ENCODE measurements at places on chromosomes 4 and X.

GRCh38 chr4:71382900-71383560, 44.2 kb downstream of the SLC4A4 start:
- no peak for DNase-seq

GRCh38 chrX:22366166-22366702, 93.5 kb downstream of the CBLL2 start:
- DNase-seq: no peak

DNA sequence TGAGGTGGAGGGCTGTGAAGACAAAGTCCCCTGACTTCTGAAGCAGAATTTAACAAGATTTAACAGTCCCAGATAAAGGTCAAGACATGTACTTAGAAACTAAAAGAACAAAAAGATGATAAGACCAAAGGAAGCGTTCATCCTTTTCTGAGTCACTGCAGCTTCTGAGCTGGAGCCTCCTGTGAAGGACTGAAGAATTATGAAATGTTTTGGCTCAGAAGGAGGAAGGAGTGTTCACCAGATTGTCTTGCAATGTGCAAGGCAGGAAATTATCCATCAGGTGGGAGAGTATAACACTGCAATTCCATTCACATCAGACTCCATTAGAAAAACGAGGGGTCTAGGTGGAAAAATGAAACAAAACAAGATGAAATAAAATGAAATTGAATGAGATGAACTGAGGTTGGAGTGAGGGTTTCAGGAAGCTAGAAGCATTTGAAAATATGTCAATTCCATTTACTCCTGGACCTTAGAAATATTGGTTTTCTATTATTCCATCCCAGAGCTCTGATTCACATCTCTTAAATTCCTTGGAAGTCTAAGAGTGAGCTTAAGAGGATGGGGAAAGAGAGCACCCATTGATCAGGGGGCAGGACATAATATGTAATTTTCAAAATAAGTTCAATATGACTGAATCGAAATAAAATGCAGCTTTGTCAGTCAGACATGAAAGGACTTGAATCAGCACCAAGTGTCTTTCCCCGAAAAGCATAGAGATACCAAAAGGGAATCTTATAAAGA, 186.1 kb upstream of the LNX1 start:
- peak; percentile 76 for DNase-seq

DNA sequence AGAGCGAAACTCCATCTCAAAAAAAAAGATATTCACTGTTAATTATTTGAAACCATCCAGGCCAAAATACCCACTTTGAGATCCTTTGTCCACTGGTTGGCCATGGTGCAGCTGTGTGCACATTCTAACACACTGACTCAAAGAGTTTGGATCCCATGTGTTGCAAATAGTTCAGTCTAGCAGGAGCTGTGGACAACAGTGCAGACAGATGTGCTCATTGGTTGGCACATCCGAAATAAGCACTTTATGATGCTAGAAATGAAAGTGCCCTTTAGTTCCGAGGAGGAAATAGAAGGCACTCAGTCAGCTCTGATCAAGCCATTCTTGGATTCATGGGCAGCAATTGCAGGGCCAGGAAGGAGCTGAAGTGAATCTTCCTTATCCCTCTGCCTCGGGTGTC, 63.0 kb upstream of the TMEM150C start:
- no peak for DNase-seq

DNA sequence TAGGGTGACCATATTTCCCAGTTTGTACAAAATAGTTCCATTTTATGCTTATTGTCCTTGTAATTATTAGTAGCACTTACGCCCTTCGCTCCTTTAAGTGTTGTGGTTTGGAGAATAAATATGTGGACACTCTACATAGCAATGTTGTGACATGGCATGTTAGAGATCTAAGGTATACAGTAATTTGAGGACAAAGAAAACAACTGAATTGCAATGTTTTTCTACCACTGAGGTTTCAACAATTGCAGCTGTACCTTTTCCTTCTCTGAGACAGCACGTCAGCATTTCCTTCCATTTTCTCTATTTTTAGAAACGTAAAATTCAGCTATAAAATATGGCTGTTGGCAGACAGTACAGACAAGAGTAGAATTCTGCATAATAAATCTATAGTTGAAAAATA, 323.1 kb downstream of the MAPK10 start:
- no peak for DNase-seq

DNA sequence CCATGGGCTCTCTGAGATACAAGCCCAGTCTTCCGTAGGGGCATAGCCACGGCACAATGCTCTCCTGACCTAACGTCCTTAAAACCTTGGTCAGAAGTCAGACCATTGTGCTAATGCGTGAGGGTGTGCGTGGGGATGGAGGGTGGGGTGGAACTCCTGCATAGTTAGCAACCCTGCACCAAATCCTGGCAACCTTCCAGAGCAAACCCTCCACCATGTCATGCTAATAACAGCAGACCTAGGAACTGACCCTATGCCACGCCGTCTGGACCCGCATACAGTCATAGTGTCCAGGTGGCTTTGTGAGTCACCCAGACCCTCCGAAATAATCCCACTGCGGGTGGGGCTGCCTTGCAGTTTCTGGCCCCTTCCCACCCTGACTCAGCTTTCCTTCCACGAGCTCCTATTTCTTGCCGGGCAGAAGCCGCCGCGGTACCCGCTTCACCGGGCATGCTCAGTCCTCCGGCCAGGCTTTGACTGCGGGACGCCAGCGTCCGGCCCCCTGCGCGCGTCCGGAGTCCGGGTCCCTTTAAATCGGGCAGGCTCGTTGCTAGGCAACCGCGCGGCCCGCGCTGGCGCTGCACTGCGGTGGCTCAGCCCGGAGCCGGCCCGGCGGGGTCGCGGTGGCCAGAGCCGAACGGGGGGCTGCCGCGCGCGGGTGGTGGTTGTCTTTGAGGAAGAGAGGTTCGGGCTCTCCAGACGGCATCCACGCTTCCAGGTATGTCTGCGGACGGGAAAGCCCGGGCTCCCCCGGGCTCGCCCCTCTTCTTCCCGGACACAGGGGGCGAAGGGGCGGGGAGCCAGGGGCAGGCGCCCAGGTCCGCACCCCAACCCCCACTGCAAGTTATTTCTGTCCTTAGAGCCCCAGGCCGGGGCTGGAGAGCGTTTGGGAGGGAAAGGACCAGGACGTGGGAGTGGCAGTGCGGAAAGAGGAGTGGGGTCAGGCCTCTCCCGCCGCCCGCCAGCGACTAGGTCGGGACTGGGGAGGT, at the start of gene CCDC160:
Gene CCDC160 (plus strand): TSS at position 557 of the 989 bp plus-strand sequence. CDS start 7,619 bp downstream, outside the sequence.
- peak; percentile 6 for DNase-seq

DNA sequence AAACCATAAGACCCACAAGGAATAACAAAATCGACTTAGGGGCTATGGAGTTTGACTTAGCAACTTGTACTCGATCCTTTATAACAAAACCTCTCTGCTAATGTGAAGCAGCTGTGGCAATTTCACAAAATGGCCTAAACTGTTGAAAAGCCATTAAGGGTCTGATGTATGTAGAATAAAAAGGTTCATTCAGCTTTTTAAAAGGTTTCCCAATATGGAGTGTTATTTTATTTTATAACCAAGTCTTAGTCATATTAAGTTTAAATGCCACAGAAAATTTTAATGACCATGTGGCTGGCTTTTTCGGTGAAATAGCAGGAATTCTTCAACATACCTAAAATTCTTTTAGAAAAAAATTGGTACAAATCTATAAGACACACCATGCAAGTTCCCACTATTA, 291.8 kb upstream of the HAND2 start:
- no peak for DNase-seq

DNA sequence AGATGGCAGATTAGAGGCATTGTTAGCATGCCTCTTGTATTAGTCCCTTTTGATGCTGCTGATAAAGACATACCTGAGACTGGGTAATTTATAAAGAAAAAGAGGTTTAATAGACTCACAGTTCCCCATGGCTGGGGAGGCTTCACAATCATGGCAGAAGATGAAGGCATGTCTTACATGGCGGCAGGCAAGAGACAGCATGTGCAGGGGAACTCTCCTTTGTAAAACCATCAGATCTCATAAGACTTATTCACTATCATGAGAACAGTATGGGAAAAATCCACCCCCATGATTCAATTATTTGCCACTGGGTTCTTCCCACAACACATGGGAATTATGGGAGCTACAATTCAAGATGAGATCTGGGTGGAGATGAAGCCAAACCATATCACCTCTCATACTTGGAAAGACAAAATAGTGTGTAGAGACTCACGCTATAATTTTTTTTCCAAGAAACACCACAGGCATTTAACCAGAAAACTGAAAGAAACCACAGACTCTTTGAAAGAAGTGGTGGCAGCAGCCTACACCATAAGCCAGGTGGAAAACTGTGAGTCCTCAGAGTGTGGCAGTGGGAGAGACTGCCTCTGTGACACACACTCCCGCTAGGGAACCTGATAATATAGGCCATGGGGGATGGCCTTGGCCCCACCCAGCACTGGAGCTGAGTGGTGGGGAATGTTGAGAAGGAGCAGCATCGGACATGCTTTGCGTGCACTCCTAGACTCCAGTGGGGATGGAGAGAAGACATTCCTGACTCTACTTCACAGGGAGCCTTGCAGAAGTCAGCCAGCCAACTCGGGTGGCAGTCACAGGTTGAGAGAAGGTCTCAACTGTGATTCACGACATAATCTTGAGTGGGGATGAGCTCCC, 51.5 kb downstream of the SLC2A9 start:
- DNase-seq: no peak

DNA sequence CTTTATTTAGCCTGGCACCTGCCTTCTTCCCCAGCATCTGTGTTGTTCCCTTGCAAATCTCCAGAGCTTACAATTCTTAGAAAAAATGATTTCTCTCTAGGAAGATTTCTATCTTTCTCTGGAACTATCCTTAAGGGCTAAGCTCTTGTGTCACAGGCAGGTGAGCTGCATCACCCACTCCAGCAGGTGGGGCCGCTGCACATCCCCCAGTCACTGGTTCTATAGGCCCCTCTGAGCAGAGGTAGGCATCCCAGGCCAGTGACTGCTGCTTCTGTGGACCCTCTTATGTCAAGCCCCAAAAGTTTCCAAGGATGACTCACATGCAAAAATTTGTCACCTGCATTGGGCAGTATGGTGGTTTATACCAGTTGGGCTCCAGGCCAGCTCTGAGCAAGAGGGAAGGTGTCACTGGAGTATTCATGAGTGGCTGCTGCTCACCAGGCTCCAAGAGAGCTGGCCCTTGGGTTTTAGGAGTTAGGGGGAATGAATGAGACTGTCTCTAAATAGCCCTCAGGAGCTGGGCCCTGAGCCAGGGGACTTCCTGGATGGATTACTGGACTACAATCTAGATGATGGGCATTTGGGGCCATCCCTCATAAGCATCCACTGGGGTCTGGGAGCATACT, 208.1 kb upstream of the EOLA2 start:
- DNase-seq: no peak

GRCh38 chr4:83125738-83126141, 11.2 kb upstream of the PLAC8 start:
- DNase-seq: no peak

GRCh38 chr4:55409468-55410171, 13.9 kb downstream of the TMEM165 start:
- DNase-seq: no peak

DNA sequence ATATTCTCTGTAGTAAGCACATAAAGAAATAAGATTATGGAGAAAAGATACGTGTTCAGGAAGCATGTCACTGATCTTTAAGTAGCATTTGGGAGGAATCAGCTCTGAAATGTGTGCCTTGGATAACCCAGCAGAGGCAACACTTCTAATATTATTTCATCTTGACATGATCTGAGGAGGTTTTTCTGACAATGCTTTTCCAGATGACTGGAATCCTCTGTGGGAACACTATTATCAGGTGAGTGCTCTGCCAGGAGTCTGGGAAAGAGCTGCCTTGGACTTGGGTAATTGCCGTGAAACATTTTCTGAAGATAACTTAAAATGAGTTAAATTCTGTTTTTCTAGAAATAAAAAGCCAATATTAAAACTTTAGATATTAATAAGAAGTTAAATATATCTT, 78.2 kb upstream of the QRFPR start:
- no peak for DNase-seq

GRCh38 chr4:155809835-155810234, 51.0 kb downstream of the GUCY1B1 start:
- DNase-seq: peak; percentile 71

GRCh38 chrX:47480576-47480975, 2.4 kb downstream of the ZNF41 start:
- no peak for DNase-seq

DNA sequence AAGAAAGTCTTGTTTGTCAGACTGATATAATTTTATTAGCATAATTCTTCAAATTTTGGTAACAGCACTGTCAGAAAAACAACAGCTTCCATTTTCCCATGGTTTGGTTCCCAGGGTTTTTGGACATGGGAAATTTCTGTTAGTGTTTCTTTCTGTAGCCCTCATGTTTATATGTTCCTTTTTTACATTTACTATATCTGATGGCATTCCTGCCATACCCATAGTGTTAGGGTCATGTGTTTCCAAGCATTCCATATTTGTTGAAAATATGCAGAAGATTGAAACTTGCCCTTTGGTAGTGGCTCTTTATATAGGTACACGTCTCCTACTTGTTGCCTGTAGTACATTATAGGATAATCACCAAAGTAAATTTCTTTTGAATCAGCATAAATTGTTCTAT, 65.8 kb downstream of the PDLIM5 start:
- DNase-seq: no peak

- DNase-seq: no peak
Observed at GRCh38 chrX:130539721-130540321, 138.0 kb downstream of the RBMX2 start.

DNA sequence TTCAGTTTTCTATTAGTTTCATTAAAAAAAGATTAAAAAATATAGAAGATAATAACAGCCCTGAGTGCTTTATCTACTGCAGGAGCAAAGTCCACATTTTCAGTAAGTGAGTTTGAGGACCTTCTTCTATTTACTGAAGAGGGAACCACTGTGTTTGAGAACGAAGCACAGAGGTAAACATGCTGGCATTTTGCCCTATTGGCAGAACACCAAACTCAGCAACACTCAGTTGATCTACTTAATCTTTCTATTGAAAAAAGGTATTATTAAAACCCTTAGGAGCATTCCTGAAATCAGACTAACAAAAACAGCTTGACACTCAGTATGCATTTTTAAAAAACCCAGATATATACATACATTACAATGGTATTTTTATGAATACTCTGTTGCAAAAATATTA, 1496.7 kb downstream of the TECRL start:
- DNase-seq: no peak

- no peak for DNase-seq
Observed at GRCh38 chr4:123449780-123450179, 53.2 kb downstream of the SPRY1 start.

DNA sequence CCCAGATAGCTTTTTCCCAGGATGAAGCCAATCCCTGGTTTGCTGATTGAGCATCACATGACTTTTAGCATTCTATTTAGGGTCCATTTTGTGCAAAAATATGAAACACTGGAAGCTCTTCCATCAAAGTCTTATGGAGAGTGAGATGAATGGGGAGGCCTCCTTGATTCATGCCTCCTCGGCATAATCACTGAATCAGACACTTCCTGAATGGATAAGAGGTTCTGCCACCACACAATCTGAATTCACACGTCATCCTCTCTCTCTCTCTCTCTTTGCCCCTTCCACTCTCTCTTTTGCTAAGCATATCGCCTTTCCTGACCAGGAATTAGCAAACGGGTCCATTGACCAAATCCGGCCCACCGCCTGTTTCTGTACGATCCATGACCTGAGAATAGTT, 68.7 kb downstream of the CRMP1 start:
- no peak for DNase-seq

GRCh38 chr4:7206385-7206784, 14.0 kb downstream of the SORCS2 start:
- DNase-seq: no peak

- no peak for DNase-seq
Observed at GRCh38 chrX:132486599-132487178, 2.1 kb downstream of the MBNL3 start.

Measured in HS-5 (cell line).